SK-MEL-5 (cell line): ENCODE measurements at places on chromosomes 3 and 15. TPM values are rescaled to one million over a fixed set of nuclear protein-coding genes. Genes with fewer than 3 reads are reported as not detected.

DNA sequence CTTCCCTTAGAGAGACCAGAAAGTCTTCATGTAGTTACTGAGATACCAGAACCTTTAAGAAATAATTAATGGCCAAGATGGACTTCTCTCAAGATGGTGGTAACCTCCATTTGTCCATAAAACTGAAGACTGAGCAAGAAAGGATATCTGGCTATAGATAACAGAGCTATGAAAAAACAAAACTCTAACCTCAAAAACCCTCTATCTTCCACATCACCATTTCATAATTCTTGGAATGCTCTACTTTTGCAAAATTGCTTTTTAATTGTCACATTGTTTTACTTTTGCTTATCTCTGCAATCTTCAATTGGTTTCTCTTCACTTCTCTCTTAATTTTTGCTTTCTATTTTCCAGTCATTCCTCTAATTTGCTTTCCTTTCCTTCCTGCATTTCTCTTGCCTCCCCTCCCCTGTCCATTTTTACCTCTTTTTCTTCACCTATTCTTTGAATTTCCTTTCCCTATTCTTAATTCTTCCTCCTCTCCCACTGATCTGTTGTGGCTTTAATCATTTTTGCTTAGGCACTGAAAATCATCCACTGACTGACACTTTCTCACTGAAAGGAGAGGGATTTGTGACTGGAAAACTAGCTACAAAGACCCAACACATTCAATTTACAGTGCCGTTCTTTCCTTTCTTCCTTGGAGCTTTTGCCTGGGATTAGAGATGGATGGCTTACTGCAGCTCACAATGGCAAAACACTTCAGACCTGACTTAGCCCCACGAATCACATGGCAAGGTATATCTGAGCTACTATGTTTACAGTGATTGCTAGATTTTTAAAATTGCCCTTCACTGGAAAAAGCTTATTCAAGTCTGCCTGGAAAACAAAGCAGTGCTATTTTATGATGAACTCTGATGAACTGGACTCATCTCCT, 242.8 kb downstream of the CHST2 start:
- no peak for DNase-seq

The TMIE gene
- total RNA-seq = 0.11 TPM in 1 of 2 replicates, not detected in the other

DNA sequence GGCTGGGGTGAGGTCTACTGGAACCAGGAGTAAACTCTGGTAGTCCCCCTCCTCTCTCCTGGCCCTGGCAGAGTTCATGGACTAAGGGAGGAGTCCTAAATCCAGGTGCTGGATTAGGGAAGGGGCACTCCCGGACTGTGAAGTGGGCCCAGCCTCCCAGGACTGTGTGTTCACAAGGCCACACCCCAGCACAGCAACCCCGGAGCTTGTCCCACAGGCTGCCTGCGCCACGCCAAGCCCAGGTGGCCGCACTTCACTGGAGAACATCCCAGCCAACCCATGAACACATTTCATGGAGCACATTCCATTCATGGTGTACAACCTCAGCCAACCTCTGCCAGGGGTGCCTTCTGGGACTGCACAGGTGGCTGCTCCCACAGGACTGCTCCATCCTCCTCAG, 8.2 kb downstream of the ARPIN start:
- DNase-seq = no peak

GRCh38 chr15:80752204-80752603, 27.0 kb upstream of the CEMIP start:
- no peak for DNase-seq

DNA sequence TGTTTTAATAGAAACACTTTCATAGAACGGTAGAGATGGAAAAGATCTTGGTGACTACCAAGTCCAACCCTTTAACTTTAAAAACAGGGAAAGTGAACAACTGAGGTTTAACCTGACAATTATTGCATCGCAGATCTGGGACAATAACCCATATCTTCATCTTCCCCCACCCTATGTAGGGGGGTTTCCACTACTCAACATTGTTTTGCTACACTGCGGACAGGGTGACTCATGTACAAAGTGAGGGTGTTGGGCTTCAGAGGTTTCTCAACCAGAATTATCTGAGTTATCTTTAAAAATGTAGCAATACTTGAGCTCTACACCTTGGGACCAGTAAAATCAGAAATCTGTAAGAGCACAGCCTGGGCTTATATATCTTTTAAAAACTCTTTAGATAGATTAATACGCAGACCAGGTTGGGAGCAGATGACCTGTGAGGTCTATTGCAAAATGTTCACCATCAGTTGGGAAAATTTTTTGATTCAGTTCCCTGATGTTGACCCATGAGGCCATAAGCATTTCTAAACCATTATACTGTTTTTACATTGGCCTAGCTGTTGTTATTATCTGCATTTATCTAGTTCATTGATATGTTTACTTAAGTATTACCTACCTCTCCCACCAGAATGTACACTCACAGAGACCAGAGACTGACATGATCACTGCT, 103.6 kb upstream of the ICE2 start:
- DNase-seq = no peak

DNA sequence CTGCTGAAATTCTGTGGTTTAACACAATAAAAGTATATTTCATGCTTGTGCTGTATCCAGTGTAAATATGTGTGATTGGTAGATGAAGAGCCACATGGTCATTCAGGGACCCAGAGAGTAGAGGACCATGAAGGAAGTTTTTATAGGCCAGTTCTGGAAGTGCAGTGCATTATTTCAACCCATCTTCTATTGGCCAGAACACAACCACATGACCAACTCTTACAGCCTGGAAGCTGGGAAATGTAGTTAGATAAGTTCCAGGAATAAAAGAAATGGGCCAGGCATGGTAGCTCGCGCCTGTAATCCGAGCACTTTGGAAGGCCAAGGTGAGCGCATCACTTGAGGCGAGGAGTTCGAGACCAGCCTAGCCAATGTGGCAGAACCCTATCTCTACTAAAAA, 21.4 kb upstream of the PRTG start:
- no peak for DNase-seq

GRCh38 chr15:63086947-63087346, 34.7 kb upstream of the LACTB start:
- no peak for DNase-seq

The SLC9C1 gene
- total RNA-seq = 0.11 and 0.64 TPM in 2 replicates

GRCh38 chr15:100597862-100598261, 4.1 kb downstream of the LINS1 start:
- DNase-seq = no peak

DNA sequence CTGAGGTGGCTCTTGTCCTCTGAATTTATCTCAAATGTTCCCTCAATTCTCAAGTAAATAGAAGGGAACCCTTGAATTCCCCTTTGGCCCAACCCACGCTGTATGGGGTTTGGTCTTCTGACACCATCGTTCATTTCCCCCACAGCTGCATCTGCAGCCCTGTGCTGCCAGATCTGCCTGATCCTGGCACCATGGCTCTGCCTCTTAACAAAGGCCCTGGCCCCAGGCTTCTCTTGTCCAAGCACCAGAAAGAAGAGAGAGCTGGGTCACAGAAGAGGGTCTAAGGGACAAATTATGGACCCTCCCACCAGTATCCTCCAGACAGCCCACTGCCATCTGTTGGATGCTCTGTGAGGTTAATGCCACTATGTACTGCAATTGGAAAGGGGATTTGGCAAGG, 1.8 kb downstream of the MAP1A start:
- no peak for DNase-seq

DNA sequence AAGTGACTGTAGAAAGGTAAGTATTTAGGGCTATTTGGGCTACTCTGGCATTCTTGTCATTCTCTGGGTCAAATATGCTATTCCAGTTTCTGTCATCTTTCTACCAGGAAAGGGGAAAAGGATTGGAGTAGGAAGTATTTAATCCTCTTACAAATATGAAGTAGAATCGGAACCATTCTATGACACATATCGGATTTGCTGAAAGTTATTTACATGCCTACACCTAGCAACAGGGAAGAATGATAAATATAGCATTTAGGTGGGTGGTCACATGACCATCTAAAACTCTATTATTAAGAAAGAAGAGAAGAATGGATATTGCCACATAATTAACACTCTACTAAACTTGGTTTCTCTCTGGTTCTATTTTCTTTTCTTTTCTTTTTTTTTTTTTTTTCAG, 1353.1 kb downstream of the ZPLD1 start:
- no peak for DNase-seq

GRCh38 chr15:62964251-62964650, 78.3 kb upstream of the TPM1 start:
- DNase-seq = no peak

DNA sequence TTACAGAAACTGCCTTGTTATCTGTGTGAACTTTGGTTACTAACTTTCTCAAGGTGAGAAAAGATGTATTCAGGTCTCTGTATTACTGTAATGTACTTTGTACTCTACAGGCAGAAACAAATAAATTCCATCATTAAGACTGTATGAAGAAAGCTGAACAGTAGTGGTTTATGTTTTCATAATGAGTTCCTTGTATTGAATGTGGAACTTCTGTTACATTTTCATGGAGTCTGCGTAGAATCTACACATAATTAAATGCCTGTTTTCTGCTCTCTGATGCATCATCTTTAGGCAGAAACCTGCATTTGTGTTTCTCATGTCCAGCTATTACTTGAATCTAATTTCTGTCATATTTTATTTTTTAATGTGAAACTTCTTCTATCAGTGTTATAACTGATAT, 302.8 kb downstream of the NLGN1 start:
- DNase-seq = peak; percentile 61

DNA sequence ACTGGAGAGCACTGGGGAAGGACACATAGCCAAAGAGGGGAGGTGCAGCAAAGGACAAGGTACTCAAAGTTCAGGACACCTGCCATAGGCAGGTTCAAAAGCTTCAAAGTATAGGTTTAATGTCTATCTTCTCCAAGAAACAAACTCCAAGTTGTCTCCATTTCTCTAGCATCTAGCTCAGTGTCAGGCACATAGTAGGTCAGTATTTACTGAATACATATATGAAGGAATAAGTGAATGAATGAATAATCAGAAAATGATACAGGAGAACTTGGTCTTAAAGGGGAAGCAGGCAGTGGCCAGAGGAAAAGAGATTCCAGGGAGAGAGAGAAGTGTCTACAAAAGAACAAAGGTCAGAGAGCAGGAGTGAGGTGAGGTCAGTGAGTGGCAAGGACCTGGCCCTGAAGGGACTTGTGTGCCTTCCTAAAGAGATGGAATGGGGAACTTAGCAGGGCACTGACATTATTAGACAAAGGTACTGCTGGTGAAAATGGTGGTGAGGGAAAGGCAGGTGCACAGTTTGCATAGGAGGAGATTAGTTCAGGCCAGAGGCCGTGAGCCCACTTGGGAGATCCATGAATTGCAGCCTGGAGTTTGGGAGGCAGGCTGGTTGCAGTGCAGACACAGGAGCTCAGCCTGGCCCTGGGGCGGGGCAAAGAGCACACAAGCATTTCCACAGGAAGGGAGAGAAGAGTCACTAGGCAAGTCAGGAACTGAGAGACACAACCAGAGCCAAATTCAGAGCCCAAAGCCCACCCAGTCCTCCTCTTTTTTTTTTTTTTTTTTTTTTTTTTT, 21.4 kb downstream of the TBC1D2B start:
- peak; percentile 36 for DNase-seq

- DNase-seq = peak; percentile 53
Measured at GRCh38 chr3:5122741-5123706, 932 bp downstream of the ARL8B start.

The STAC gene
- total RNA-seq = 2.2 TPM in 1 of 2 replicates, not detected in the other

GRCh38 chr15:91885714-91886270, 32.3 kb downstream of the SLCO3A1 start:
- DNase-seq = peak; percentile 22

GRCh38 chr3:188518835-188519452, 365.0 kb downstream of the LPP start:
- no peak for DNase-seq

The ISLR2 gene
- not detected in 2 replicates for total RNA-seq

- peak; percentile 67 for DNase-seq
Measured at GRCh38 chr15:68372291-68372811, 59.6 kb downstream of the ITGA11 start.

The NAALADL2 gene
- total RNA-seq = 1.7 and 2.9 TPM in 2 replicates

DNA sequence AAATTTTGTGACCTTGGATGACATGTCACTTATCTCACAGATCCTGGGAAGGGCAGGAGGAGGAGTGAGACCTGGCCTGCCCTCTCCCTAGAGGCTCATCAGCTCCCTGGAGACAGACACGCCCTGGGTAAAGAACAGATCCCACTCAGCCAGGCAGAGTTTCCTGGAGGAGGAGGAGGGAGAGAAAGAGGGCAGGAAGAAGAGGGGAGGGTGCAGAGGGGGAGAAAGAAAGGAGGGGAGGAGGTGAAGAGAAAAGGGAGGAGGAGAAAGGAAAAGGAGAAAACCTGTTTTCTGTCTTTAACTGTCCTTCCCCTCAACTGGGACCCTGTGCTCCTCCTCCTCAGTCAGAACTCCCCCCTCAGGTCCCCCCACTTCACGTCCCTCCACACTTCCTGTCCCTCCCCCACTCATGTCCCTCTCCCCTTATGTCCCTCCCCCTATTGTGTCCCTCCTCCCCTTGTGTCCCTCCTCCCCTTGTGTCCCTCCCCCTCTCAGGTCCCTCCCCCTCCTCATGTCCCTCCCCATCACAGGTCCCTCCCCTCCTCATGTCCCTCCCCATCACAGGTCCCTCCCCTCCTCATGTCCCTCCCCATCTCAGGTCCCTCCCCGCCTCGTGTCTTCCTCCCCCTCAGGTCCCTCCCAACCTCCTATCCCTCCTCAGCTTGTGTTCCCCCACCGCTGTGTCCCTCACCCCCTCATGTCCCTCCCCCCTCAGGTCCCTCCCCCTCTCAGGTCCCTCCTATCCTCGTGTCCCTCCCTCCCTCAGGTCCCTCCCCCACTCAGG, 52.3 kb upstream of the CGNL1 start:
- DNase-seq = peak; percentile 57

DNA sequence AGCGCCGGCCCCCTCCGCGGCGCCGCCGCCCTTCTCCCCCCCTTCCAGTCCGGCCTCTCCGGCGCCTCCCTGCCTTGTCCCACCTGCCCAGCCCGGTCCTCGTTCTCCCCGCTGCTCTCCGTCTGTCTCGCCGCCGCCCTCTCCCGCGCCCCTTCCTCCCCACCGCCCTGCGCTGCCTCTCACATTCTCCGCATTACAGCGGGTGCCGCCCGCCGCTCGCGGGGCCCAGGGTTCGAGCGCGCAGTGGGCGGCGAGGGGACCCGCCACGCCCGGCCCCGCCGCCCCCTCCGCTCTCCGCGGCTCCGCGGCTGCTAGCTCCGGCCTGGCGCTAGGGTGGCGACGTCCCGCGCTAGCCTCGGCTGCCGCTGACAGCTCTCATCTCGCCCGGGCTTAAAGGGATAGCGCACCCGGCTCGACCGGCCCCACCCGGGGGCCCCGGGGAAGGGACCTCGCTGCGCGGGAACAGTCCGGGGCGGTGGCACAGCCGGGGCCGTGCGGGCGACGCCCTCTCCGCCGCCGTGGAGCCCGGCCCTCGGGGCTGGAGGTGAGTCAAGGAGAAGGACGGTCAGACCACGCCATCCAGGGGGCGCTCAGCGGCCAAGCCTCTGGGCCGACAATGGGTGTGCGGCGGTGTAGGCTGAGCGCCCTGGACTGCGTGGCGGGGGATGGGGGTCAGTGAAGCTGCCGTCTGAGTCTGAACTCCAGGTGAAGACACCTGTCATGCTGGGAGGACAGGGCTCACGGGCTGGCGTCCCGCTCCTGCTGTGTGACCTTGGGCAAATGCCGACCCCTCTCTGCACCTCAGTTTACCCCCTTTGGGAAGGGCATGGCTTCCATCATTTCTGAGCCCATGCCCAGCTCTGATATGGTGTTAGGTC, 187.4 kb upstream of the LINGO1 start:
- DNase-seq = peak; percentile 42
